Coronary artery (tissue), 2 donors: ENCODE measurements at places on chromosomes 1 and 21.

DNA sequence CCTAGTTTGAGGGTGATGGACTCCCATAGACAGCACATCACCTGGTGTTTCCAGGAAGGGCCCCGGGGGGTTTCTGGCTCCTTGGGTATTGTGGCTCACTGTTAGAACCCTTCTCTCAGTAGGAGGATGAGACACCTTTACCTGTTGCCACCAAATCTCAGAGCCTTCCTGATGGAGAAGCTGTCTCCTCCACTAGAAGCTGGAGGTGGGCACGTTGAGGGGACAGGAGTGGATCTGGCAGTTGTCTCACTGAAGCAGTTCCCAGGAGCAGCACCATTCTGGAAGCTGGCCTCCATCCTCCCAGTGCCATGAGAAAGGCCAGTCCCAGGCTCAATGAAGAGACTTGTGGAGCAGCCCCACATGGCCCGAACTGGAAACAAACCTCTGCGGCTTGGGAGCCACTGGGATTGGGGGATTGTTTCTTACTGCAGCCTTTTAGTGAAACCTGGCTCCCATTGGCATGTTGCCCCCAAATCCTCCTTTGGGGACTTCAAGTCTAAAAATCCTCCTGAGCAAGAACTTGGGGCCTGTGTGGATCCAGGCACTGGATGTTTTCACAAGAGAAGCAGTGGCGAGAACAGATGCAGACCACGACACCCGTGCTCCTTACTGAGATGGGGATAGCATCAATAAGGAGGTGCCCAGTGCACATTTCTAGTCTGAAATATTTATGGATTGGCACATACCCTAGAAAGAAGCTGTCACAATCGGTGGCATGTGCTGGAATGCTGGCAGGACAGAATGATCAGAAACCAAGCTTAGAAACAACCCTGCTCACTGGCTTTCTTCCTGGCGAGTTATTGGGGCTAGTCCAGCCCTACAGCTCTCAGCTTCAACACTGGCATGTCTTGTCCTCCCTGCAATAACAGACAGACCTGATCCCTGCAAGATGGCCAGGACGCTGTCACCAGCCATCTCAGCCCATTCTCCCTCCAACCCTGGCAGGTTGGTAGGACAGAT, 223.7 kb upstream of the AJAP1 start:
- DNase-seq, result no peak

DNA sequence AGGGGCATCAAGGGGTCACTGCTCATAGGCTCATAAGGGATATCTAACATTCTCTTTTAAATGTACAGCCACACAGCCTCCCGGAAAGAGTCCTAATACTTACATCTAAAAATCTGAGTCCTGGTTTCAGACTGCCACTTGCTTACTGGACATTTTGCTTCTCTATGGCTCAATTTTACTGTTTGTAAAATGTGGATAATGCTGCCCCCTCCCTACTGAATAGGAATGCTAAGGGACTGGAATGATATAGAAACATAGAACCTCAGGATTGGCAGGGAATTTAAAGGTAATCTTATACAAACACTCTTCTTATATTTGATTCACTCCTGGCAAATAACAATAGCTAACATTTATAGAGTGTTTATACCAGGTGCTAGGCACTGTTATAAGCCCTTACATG, 910 bp upstream of the TNR start:
- DNase-seq, result no peak

DNA sequence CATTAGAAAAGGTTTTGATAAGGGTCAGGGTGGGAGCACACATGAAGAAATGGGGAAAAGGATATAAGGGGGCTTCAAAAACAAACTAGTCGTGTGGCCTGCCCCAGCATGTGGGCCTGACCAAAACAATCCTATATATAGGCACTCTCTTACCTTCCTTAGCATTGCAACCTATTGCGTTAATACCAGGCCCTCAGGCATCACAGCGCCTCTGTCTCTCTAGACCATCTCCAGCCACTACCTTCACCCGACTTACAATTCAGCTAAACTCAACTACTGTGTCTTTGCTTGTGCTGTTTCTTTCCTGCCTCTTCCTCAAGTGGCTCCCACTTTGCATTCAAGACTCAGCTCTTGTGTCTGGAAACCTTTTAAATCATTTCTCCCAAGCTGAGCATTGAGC, 47.0 kb upstream of the GJA5 start:
- DNase-seq, result no peak

DNA sequence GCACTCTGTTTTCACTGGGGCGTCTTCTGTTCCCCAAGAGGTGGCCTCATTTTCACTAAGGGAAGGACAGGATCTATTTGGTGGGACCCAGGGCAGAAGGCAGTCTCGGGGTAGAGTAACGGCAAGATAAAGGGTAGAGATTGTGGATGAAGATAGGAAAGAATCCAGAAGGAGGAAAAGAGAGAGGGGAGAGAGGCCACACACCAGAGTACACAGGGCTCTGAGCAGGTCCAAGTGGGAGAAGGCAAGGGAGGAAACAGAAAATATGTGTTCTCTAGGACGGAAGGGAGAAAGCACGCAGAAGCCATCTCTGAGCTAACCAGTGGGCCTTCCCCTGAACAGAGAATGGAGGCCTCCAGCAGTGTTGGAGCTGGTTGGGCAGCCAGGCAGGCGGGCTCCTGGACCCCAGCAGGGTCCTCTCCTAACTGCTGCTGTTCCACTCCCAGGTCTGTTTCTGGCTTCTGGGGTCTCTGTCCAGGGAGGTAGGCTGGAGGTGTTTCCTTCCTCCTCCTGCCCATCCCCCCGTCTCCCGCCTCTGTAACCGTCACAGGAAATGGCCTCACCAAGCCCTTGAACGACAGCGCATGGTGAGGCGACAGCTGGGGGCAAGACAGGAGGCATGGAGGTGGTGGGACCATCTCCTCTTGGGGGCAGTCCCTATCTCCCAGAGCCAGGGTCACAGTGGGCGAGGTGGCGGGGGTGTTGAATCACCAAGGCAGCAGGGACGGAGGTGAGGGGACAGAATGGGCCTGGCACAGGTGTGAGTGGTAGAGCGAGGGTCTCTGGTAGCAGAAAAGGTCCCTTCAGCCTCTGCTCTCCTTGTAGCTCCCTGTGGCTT, 649 bp downstream of the PTPN7 start:
- no peak for DNase-seq
